Mononuclear cell (primary cell): ENCODE measurements at places on chromosomes 6 and 20. TPM values are rescaled to one million over a fixed set of nuclear protein-coding genes. Genes with fewer than 3 reads are reported as not detected.

Gene AIF1
- total RNA-seq: 245 TPM

Gene TAAR9
- not detected for total RNA-seq

Gene GJA1
- 0.31 TPM for total RNA-seq

Gene ETV7
- 0.73 TPM for total RNA-seq
